Activated CD8-positive, alpha-beta memory T cell treated with anti-CD3 and anti-CD28 coated beads for 4 hours (primary cell): ENCODE measurements at places on chromosomes 16 and 17.

DNA sequence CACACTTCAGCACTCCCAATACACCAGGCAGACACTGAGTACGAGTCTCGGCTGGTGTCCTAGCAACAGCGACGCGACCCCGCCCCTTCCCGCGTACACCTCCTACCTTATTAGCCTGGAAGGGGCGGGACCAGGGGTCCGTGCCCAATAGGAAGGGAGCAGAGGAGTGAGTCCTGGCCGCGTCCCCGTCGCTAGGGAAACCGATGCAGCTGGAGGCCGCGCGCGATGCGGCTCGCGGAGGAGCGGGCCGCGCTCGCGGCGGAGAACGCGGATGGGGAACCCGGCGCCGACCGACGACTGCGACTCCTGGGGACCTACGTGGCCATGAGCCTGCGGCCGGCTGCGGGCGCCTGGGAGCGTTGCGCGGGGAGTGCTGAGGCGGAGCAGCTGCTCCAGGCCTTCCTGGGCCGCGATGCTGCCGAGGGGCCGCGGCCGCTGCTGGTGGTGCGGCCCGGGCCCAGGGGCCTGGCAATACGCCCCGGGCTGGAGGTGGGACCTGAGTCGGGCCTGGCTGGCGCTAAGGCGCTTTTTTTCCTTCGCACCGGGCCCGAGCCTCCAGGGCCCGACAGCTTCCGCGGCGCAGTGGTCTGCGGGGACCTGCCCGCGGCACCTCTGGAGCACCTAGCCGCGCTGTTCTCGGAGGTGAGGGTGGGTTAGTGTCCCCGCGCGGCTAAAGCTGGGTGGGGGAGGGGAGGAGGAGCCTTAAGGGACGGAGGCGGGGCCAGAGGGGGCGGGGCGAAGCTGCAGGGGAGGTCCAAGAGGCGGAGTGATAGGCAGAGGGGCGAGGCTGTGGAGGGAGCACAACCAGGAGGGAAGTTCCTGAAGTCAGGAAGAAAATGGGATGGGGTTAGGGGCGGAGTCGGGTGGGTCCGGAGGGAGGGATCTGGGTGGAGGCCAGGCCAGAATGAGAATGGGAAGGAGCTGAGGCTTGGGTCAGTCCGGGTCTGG is at the start of gene DNAH9:
TSS of gene DNAH9 (plus strand) at position 197 of the 948 bp plus-strand sequence. CDS start at position 226, 29 bp downstream.
- no peak for DNase-seq

DNA sequence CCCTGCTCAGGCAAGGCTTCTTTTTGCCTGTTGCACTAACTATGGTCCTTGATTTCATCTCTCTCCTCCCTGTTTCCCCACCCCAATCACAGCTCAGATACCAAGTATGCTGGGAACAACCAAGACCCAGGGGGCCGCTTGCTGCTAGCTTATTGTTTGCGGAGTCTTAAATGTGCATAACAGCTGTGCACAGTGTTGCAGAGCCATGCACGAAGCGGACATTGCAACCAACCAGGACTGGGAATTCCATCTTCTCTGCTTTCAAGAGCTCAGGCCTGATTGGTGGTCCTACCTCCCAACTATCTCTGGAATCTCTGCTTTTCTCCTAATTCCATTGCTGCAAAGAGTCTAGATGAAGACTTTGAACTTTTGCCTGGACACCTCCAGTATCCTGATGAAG is 281.3 kb upstream of the TNRC6C start:
- no peak for DNase-seq

DNA sequence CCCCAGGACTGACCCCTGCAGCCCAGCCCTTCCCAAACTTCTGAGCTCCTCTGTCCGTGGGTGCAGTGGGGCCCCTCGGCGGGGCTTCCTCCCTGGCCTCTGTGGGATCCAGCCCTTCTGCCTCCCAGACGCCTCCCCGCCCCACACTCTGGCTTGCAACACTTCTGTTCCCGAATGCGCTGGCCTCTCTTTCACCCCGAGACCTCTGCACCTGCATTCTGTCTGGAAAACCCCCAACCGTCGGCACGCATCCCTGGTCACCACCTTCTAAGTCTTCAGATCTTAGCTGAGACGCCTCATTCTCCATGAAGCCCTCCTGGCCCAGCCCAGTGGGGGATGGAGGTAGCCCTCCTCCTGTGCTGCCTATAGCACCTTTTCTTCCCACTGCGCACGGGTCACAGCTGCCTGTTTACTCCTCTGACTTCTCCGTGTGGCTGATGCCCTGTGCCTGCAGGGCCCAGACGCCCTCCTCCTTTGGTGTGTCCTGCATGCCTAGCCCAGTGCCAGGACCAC is 26.4 kb downstream of the TMEM235 start:
- DNase-seq = no peak

DNA sequence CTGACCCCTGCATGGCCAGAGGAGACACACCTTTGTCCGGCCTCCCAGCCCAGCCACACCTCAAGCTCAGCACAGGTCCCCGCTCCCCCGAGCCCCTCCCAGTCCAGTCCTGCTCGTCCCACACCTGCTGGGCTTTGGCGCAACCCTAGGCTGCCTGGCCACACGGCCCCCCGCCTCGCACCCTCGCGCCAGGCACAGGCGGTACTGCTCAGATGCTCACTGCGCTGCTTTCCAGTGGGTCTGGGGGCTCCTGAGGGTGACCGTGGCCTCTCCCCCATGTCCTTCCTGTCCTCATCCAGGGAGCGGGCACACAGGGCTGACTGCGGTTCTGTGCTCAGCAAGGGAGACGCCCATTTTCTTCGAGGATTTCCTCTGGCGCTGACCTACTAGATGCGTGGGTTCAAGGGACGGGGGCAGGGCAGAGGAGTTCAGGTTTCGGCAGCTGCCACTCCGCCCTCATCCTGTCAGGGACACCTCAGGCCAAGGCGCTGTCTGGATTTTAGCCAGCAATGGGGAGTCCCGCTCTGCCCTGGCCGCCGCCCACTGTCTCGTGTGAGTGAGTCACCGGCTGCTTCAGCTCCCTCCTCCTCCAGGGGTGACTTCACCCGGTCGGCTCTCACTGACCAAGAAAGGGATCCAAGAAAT is 118.0 kb upstream of the ZNF469 start:
- peak; percentile 15 for DNase-seq

DNA sequence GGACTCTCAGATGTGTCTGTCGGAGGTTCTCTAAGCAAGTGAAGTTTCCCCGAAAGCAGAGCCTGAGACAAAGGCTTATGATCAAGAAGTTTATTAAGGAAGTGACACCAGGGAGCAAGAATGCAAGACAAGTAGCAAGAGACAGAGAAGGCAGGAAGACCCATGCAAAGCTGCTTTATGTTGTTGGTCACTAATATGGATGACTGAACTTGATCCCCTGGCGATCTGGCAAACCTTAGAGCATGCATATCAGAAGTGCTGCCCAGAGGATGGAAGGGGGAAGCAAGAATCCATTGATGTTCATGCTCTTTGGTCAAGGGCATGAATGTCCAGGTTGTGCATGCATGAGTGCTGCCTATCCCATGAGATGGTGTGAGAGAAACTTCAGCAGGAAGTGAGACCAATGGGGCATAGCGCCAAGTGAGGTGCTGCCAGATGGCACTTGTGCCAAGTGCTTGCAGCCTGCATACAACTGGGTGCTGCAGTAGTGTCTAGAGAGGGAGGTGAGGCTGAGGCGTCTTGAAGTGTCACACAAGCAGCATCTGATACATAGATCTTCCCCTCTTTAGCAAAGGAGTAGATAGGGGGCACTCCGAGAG is 176.5 kb downstream of the SALL1 start:
- DNase-seq = no peak

DNA sequence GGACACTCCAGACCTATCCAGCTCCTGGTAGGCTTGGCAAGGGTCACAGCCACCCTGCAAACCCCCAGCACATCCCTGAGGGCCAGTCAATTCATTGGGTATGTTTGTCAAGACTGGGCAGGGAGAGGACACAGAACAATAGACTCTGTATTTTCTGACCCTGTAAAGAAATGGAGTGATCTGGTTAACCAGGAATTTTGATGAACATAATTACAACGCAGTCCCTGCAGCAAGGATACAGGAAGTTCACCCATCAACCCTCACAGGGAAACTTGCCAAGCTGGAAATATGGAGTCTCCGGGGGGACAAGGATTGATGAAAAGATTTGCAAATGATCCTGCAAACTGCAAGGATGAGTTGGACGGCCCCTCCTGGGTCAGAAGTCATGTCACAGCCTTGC is 126.1 kb upstream of the RCVRN start:
- DNase-seq = no peak

DNA sequence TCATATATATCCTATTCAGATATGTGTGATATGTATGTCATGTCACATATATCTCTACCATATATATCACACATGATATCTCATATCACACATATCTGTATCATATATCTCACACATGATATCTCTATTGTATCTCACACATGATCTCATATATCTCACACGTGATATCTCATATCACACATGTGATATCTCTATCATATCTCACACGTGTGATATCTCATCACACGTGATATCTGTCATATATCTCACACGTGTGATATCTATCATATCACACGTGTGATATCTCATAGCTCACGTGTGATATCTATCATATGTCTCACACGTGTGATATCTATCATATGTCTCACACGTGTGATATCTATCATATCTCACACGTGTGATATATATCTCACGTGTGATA is 240.7 kb downstream of the MAP2K4 start:
- no peak for DNase-seq

- no peak for DNase-seq
Observed at GRCh38 chr17:62906881-62907280, 59.2 kb upstream of the TANC2 start.
